Pancreas (tissue), 10 donors: ENCODE measurements at places on chromosomes 16 and 17.
A peak's percentile ranks its signal among the peaks of the same experiment; 100 is the strongest.

DNA sequence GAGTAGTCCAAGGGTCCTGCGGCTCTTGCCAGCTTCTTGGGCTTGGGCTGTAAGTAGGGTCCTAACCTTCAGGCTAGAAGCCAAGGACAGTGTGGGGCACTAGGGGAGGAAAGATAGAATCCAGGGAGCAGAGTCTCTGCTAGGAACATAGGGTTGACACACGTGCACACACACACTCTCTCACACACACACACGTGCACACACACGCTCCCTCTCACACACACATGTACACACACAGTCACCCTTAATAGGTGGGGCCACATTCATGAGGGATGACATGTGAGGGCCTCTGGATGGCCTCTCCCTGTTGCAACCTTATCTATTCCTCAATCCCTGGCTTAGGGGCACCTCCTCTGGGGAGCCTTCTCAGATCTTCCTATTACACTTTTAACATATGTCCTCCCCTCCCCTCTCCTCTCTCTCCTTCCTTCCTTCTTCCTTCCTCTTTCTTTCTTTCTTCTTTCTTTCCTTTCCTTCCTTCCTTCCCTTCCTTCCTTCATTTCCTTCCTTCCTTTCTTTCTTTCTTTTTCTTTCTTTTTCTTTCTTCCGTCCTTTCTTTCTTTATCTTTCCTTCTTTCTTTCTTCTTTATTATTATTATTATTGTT is 3.1 kb downstream of the EPX start:
- DNase-seq, result no peak

- peak; percentile 20 for DNase-seq
Observed at GRCh38 chr17:325270-326009, 27.2 kb downstream of the RPH3AL start.

- no peak for DNase-seq
Observed at GRCh38 chr17:75501378-75502071, 13.8 kb downstream of the CASKIN2 start.

- DNase-seq, result peak; percentile 10
Observed at GRCh38 chr17:18860161-18860972, 2.4 kb downstream of the PRPSAP2 start.

- no peak for DNase-seq
Observed at GRCh38 chr17:1431631-1432104, 24.4 kb downstream of the CRK start.

DNA sequence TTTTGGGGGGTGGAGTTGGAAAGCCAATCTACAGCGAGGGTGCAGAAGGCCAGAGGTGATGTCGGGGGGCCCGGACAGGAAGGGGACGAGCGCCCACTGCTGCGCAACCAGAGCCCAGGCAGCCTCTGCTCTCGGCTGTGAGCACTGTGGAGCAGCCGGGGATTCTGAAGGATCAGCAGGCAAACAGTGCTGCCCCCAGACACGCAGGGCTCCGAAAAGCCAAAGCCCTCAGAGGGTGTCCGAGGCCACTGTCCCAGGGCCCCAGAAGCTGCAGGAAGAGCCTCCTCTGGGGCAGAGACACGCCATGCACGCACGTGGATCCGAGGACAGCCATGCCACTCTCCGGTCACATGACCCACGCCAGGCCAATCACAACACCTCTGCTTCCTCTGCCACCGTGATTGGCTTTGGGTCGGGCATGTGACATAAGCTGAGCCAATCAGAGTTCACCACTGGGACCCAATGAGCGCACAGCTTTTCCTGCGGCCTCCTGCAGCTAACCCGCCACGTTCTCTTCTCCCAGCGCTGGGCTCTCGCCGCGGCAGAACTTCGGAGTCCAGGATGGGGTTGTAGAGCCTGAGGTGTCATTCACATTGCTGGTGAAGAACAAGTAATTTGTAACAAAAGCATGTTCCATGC is 40.7 kb downstream of the ACTG1 start:
- DNase-seq, result no peak

GRCh38 chr17:41785859-41786226 is 668 bp downstream of the JUP start:
- DNase-seq, result peak; percentile 75

DNA sequence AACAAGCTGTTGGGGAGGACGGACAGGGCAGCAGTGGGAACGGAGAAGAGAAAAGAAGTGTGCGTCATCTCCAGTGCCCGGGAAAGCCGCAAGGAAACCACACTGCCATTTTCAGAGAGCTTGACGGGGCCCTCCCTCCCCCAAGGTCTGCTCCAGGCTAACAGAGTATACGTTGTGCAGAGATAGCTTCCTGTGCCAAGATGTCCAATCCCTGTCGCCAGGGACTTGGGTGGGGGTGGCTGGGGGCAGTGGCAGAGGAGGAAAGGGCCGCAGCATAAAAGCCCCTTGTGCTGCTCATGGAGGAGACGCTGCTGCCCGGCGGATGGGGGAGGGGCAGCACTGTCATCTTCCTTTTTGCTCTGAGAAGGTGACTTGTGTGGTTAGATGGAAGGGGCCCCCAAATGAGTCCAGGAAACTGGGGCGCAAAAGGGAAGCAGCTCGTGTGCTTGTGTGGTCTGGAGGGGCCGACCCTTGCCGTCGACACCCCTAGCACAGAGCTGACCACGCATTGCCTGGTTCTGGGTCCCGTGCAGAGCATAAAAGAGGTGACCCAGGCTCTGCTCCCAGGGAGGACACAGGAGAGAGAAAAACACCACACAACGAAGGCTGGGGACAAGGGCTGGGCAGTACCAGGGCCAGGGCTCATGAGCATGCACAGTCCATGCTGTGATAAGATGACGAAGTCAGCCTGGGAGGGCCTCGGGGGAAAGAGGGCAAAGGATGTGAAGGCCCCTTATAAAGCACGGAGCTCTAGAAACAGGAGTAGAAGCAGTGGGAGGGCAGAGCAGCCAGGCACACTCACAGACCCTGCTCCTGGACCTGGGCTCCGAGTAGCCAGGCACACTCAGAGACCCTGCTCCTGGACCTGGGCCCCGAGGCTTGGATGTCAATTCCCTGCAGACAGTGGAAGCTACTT is 372.7 kb downstream of the SLC39A11 start:
- DNase-seq, result no peak

GRCh38 chr17:27473748-27474609 is 17.7 kb downstream of the KSR1 start:
- peak; percentile 67 for DNase-seq

DNA sequence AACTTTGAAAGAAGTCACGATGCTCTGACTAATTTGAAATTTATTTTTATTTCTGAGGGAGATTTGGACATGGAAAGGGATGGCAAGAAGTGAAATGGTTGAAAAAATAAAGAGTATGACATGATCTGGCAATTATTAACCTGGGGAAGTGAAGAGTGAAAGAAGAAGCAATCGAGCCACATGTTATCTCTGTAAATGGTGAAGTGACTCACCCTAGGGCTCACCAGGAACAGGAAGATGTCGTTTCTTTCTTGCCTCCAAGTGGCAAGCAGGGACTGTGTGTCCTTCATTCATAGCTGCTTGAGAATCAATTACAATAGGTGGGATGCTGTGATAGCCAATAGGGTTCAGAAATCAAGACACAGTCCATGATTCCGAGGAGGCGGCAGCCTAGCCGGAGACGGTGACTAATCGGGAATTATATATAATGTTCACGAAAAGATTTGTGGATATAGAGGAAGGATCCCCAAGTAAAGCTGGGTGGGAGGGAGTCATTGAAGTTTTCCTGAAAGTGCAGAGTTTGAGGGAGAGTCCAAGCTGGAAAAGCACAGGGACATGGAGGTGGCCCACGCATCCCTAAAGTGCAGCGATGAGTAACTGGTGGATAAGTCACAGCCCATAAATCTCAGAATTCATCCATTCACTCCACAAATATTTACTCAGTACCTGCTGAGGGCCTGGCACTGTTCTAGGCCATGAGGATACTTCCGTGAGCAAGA is 18.2 kb upstream of the KRT20 start:
- no peak for DNase-seq

DNA sequence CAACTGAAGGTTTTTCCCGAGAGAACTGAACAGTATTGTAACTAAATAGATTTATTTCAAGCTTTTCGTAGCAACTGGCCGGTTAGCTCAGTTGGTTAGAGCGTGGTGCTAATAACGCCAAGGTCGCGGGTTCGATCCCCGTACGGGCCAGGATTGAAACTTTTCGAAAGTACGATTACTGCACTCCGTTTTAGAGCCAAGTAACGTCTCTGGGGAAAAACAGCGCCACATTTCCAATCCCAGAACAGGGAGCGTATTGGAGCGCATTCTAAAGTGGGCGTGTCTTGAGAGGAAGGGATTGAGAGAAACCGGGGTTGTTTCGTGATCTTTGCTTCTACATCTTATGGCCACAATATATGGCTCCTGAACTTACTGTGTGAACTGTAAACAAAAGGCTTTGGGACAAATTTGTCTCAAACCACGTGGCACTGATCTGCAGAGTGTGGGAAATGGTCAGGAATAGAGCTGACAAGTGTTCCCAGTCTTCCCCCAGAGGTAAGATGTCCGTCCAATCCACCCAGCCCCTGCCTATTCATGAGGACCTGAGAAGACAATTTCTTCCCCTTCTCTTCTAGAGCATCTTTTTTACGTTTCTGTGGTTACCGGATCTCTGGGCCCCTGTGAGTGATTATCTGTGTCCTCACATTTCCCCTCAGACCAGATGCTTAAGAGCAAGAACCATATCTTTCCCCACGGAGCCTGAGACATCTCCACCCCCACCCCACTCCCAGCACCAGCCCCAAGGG is 2.3 kb downstream of the BORCS6 start:
- peak; percentile 93 for DNase-seq

- peak; percentile 67 for DNase-seq
Observed at GRCh38 chr16:391885-392335, 5.1 kb upstream of the NME4 start.

GRCh38 chr16:53958341-53958880 is 254.5 kb downstream of the FTO start:
- DNase-seq, result no peak

DNA sequence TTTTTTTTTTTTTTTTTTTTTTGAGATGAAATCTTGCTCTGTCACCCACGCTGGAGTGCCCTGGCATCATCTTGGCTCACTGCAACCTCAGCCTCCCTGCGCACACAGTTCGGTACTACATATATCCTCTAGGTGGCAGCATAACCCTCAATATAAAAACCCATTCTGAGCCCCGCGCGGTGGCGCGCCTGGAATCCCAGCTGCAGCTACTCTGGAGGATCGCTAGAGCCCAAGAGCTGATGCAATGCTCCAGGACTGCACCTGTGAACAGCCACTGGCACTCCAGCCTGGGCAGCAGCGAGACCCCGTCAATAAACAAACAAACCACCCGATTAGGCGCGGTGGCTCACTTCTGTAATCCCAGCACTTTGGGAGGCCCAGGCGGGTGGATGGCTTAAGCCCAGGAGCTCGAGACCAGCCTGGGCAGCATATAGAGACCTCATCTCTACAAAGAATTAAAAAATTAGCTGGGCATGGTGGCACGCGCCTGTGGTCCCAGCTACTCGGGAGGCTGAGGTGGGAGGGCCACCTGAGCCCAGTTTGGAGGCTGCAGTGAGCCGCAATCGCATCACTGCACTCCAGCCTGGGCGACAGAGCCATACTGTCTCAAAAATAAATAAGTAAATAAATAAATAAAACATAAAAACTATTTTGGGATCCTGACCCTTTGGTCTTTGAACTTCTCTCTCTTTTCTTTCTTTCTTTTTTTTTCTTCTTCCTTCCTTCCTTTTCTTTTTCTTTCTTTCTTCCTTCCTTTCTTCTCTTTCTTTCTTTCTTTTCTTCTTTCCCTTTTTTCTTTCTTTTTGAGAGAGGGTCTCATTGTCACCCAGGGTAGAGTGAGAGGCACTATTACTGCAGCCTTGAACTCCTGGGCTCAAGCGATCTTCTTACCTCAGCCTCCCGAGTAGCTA is 15.4 kb upstream of the AKAP10 start:
- peak; percentile 95 for DNase-seq

DNA sequence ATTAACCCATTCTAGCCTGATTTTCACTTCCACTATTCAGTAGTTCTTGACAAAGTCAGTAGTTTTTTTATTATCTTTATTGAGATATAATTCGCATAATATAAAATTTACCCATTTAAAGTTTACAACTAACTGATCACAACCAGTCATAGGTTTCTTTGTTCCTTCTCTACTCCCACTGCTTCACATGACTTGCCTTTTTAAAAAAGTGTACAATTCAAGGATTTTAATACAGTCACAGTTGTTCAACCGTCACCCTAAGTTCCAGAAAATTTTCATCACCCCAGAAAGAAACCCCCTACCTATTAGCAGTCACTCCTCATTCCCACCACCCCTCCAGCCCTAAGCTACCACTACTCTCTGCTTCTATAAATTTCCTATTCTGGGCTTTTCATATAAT is 162.5 kb downstream of the TRIM37 start:
- DNase-seq, result no peak

DNA sequence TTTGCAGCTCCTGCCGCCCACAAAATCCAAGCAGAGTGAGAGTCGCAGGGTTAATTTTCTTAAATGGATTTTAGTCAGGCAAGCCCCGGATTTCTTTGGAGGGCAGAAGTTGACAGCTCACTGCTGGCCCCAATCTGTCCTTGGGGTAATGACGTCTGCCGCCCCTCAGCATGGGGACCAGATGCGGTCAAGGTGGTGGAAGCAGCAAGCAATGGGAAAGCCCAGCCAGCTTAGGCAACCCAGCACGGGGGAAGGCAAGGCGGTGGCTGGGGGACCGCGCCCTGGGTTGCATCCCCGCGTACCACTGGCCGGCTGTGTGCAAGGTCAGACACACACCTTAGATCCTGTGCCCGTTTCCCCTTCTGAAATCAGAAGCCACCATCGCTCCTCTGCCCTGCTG is 321.7 kb downstream of the C16orf95 start:
- no peak for DNase-seq

DNA sequence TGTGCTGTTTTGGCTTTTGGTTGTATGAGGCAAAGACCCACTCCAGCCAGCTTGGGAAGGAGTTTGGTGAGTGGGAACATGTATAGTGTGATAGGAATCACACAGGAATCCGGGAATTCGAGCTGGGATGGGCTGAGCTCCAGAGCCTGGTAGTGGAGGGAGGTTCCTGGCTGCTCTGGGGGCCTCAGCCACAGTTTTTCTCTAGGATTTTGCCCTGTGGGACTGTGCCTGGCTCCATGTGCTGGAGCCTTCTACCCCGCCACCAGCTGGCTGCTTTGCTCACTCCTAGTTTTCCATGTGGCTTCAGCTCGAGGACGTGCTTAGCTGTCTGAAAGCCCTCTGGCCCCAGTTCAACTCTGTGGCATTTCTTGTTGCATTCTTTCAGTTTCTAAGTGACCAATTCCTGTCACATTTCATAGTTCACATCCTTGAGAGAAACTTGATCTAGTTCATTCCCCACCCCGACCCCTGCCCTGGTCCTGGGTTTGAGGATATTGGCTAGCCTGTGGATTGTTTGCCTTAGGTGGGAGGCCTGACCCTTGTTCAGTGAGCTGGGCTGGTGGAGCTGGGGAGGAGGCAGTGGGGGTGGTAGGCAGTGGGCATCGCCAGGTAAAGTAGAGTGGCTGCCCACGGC is 5.0 kb downstream of the SEC14L1 start:
- DNase-seq, result peak; percentile 72

- DNase-seq, result no peak
Observed at GRCh38 chr17:27559506-27560481, 71.2 kb upstream of the LGALS9 start.

DNA sequence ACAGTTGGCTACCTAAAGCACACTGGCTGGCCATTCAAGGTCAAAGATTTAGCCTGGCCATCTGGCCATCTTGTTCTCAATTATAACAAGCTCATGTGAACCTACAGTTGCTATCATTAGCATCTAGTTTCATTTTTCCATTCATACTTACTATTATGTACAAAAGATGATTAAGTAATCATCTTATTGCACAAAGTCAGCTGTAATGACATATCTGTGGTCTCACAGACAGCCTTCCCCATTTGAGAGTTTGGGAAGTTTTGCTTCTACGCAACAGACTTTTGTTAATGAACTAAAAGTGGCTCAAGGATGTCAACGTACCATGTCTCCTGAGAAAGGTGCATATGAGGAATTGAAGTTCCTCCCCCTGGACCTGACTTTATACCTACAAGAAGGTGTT is 51.3 kb downstream of the HS3ST3B1 start:
- no peak for DNase-seq
